ENCODE measurements at places on chromosomes 13 and 19. TPM values are rescaled to one million over a fixed set of nuclear protein-coding genes. Genes with fewer than 3 reads are reported as not detected.

PSG6 gene
- not detected for total RNA-seq

FCAR gene
- not detected for total RNA-seq

PGLYRP2 gene
- not detected for total RNA-seq

FFAR2 gene
- total RNA-seq = not detected

HIPK4 gene
- 0.31 TPM for total RNA-seq

PDX1 gene
- not detected for total RNA-seq

ATP4B gene
- not detected for total RNA-seq

TTYH1 gene
- 64.5 TPM for total RNA-seq

SIGLEC10 gene
- 1.9 TPM for total RNA-seq

SPTBN4 gene
- total RNA-seq = 42.6 TPM

GAPDHS gene
- total RNA-seq = not detected

ZNF524 gene
- 4.7 TPM for total RNA-seq

HS6ST3 gene
- 21.3 TPM for total RNA-seq
